ENCODE measurements at places on chromosomes 16 and 17.

DNA sequence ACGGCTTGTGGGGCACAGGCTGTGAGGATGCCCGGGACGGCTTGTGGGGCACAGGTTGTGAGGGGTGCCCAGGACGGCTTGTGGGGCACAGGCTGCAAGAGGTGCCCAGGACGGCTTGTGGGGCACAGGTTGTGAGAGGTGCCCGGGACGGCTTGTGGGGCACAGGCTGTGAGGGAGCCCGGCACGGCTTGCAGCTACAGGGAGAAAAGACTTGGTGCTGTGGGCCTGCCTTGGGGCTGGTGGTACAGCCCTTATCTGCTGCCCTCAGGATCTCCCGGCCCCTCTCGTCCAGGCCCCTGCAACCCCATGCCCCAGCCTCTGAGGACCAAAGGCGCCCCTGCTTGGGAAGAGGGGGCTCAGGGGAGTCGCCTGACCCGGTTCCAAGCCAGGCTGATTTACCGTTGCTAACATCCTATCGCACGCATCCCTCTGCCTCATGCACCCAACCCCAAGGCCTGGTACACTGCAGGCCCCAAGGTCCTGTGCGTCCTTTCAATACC, 5.0 kb upstream of the HBM start:
- DNase-seq = no peak

DNA sequence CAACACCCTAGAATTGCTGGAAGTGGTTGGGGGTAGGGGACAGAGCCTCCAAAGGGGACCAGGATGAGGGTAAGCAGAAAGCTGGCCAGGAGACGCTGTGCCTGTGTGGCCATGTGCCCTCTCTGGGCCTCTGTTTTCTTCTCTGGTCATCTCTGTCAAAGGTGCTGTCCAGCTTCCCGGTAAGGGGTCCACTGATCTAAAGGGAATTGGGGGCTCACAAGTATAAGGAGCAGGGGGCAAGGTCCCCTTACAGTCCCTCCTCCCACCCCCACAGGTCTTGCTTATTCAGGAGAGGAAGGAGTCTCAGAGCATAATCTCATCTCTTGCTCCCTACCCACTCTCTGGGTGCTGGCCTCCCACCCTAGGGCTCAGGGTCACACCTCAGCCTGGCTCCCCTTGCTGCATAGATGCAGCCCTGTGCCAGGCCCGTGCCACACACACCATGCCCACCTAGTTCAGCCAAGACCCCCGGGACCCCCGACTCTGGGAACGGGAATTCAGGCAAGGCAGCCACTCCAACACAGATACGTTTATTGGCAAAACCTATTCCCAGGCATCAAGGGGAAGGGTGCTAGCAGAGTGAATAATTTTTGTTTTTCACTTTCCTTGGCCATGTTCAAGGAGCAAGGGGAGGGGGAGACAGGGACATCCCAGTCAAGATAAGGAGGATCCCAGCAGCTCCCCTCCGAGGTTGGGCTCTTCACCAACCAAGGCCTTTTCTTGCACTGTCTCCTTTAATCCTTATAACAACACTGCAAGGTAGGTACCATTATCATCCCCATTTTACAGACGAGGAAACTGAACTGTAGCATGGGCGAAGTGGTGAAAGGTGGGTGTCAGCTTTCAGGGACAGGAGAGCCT, 19.8 kb downstream of the SLC4A1 start:
- no peak for DNase-seq

- no peak for DNase-seq
These were observed 117.3 kb upstream of the CACNG5 start for GRCh38 chr17:66717641-66718058.

- no peak for DNase-seq
These were observed 37.4 kb downstream of the DHX38 start for GRCh38 chr16:72131036-72131435.

DNA sequence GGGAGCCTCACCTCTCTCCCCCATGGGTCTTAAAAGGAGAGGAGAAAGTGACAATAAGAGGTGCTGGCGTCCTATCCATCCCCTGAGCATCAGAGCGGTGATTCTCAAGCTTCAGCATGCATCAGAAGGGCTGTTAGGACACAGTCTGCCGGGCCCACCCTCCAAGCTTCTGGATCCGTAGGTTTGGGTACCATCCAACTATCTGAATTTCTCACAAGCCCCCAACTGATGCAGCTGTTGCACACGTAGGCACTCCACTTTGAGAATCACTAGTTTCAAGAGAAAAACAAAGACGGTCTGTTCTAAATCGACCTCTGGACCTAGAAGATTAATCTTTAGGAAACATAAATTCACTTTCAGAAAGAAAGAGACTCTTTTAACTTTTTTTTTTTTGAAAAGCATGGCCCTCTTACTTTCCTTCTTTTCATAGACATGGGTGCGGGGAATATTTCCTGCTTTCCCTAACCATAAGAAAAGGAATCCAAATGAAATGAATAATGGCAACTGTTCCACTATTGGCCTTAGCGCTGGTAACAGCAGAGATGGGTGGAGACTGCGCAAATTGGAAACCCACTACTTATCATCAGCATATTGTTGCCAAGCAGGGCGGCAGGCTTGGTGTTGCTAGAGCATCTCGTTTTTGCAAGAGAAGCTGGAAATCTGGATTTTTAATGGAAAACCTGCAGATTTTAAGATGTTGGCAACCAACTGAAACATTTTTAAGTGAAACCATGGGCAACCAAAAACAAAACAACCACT, 144.4 kb downstream of the GAS7 start:
- no peak for DNase-seq

- no peak for DNase-seq
These were observed 45.1 kb upstream of the TOX3 start for GRCh38 chr16:52591934-52592592.

- DNase-seq = no peak
These were observed 1.1 kb downstream of the CD300H start for GRCh38 chr17:74566132-74566753.

GRCh38 chr16:49716339-49716934, 139.5 kb downstream of the ZNF423 start:
- DNase-seq = no peak

DNA sequence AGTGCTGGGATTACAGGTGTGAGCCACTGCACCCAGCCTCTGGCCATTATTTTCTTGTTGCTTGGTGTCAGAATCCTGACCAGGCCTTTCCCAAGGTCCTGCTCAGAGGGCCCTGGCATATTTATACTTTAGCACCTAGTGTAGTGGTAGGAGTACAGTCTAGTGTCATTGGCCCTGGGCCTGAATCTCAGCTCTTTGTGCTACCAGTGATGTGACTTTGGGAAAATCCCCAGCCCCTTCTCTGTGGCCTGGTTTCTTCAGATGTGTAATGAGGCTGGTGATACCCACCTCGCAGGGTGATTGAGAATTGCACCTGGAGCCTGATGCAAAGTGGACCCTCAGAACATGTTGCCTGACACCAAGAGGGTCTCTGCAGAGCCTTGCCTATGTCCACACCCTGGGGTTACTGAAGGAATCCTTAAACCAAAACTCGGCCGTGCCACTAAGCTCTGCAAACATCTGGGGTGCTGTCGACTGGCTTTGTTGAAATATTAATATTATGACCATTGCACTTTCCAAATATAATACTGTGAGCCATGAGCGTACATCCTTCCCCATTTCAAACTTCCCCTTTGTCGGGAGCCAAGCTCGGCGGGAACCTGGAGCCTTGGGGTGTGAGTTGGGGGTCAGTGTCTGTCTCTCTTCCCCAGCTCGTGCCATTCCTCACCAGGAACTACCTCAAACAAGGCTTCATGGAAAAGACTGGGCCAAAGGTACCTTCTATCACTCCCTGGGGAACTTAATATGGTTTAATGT, 18.0 kb upstream of the RNF135 start:
- DNase-seq = no peak

- DNase-seq = no peak
These were observed 226.0 kb downstream of the SNX29 start for GRCh38 chr16:12202486-12202885.

Measured in left ventricle myocardium inferior (tissue), 1 donor.